ENCODE measurements at places on chromosomes 1 and 21.

DNA sequence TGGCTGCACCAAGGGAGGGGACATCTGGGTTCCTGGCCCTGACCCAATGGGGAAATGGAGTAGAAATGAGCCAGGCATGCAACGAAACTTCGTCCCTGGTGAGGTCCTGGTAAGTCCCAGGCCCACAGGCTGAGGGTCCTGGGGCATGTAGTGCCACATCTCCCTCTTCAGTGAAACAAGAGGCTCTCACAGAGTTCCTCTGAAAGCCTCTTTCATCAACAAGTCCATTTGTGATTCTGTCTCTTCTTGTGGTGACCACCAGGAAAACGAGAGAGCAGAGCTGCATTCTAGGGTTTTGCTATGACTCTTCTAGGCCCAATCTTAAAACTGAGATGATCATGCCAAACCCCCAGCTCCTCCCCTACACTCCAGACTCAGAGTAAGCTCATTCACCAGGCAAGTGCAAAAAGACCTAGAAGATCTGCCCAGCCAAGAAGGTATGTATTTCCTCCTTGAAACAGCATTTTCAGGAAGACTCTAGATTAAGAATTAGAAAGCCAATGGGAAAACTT is 24.3 kb upstream of the RNF220 start:
- no peak for DNase-seq

GRCh38 chr21:25539606-25540005 is 67.7 kb downstream of the MRPL39 start:
- no peak for DNase-seq

DNA sequence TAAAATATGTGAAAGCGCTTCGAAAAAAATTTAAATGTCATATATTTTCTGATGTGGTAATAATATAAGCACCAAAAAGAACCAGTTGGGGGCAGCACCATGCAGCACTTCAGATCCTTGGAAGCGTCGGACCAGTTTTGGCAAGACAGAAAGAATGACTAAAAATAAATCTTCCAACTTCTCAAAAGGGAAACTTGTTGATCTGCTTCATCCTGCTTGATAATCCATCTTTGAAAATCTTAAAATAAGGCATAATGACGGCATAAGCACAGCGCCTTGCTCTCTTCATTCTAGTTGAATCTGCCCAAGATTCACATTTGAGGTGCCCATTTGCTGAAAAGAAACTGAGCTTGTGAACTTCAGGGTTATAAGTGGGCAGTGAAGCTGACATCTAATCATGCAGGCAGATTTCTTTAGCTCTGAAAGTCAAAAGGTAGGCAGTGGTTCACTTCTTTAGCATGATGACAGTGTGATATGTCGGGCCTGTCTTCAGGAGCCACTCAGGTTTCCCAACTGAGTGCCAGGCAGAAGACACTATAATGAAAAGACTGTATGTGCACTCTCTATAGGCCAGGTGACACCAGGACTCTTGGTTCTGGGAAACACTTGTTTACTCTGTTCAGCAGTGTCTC is 19.8 kb upstream of the MUTYH start:
- no peak for DNase-seq

DNA sequence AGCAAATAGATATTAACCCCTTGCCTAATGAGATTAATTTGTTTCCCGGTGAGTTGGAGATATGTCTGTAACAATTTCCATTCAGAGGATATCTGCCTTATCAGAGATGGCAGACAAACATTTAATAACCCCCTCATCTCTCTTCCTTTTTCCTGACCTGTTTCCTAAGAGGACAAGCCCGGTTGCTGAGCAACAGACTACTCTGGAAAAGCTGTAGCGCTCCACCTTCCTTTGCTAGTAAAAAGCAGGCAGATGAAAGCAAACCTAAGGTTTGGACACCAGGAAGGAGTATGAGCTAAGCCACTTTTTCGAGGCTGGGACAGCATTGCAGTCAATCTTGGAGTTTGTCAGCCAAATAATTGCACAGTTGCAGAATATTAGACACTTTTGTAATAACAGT is 82.4 kb downstream of the RGS21 start:
- DNase-seq = no peak

- no peak for DNase-seq
These were observed 1.8 kb downstream of the KPRP start for GRCh38 chr1:152759453-152760173.

GRCh38 chr1:205774198-205775014 is 876 bp downstream of the RAB29 start:
- DNase-seq = no peak

DNA sequence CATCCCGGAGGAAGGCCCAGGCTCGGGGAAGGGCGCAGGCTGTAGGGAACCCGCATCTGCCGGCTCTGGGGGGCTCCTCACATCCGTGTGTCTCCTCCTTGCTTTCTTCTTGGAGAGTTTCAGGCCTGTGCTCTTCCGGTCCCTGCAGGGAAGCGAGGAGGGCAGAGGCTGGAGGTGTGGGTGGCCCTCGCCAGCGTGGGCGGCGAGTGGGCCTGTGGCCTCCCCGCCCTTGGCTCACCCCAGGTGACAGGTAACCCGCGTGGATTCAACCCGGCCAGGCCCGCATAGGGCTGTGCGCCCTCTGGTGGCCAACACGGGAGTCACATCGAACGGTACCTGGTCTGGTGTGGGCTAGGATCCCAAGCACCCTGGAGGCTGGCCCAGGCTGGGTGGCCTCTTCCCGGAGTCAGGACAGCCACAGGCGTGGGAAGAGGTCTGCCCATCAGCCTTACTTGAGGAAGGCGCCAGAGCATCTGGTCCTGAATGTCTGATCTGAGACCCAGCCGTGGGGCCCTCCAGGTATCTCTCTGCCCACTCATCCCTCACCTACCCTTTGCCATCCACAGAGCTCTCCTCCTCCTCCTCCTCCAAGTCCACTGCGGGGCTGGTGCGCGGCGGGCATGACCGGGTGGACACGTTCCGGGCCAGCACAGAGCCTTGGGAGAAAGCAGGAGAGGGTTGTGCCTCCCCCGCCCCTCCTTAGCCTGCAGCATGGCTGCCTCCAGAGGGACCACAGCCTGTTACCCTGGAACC is 9.6 kb upstream of the TNFRSF25 start:
- DNase-seq = no peak

GRCh38 chr1:54287176-54287650 is 87.2 kb downstream of the MRPL37 start:
- no peak for DNase-seq

GRCh38 chr1:217354895-217355294 is 276.0 kb downstream of the GPATCH2 start:
- no peak for DNase-seq

GRCh38 chr21:37587203-37587602 is 220.6 kb downstream of the DYRK1A start:
- no peak for DNase-seq

- DNase-seq = no peak
These were observed 4.1 kb upstream of the PTPN7 start for GRCh38 chr1:202164271-202165037.

- no peak for DNase-seq
These were observed 18.3 kb upstream of the VAMP3 start for GRCh38 chr1:7752512-7753417.

DNA sequence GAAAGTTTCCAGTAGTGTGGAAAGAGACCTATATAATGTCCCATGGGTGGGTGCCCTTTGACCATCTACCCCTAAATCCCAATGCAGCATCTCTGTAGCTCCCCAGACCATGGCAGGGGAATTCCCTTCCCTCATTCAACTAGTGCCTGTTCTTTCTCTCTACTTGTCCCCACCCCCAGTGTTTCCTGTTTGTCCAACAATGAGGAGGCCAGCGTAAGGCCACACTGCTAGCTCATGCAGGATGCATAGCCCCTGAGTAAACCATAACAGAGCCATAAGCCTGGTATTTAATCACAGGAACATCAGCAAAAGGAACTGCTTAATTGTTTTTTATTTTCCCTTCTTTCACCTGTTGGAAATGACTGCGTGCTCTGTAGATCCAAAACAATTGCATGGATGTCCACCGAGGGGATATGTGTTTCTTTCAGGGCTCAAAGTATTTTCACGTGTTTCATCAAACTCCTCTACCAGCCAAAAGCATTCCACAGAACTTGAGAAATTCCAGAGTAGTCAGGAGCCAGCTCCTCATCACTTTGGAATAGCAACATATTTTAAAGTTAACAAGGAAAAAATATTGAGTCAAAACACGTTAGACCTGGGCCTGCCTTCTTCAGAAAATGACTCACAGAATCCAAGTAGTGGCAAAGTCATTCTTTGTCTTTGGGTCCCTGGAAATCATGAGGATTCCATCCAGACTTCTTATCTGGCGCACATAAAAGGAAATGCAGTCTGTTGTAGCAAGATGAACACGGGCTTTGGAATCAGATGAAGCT is 162.5 kb upstream of the SGIP1 start:
- DNase-seq = no peak

DNA sequence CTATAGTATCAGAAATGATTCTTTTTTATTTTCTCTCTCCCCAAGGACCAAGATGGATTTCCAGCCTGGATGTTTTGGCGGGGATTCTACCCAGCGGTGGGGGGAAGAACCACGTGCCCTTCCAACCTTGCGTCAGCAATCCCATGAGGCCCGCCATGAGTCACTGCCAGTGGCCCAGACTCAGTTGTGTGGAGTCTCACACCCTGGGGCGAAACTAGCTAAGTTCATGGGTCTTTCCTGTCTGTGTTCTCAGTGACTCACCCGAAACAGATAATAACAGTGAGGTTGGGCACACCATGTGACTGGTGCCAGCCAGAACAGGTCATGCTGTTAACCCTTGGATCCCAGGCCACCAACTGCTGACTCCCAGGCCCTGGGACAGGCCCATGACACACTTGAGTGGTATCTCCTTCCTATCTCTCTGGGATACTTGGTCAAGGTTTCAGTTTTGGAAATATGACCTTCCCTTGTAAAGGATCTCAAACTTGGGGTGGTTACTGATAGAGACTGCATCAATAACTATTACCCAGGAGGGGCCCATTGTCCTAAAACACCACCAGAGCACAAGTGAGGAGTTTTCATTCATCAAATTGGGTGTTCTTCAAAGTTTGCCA is 98.0 kb upstream of the DUSP10 start:
- DNase-seq = no peak

DNA sequence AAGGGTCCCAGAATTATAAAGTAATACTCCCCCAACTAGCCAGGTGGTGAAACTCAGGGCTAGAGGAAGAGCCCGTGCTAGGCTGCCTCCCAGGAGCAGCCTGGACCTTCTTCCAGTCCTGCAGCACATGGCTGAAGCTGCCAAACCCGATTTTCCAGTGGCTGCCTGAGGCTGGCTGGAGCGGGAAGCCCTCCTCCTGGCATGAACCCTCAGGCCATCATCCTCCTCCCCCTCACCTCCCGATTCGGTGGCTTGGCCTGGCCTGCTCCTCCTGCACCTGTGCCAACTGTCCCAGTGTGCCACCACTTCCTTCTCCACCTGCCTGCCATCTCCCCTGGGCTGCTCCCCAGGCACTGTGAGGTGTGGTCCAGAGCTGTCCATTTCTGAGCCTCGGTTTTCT is 3.0 kb upstream of the TSPAN1 start:
- no peak for DNase-seq

DNA sequence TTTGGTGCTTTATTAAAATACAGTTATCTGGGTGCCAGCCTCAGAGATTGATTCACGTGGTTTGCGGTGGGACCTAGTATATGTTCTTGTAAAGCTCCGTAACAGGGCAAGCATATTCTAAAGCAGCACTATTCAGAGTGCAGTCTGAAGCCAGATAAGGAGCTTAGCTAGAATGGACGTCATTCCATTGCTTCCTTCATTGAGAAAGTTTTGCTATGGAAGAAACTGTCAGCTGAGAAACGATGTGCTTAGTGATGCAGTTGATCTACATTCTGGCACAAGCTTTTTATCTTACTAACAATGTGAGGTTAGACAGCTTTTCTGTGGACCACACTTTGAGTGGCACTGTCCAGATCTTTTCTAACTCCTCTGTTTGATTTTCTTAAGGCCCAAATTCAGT is 26.2 kb downstream of the SLC44A3 start:
- DNase-seq = no peak

DNA sequence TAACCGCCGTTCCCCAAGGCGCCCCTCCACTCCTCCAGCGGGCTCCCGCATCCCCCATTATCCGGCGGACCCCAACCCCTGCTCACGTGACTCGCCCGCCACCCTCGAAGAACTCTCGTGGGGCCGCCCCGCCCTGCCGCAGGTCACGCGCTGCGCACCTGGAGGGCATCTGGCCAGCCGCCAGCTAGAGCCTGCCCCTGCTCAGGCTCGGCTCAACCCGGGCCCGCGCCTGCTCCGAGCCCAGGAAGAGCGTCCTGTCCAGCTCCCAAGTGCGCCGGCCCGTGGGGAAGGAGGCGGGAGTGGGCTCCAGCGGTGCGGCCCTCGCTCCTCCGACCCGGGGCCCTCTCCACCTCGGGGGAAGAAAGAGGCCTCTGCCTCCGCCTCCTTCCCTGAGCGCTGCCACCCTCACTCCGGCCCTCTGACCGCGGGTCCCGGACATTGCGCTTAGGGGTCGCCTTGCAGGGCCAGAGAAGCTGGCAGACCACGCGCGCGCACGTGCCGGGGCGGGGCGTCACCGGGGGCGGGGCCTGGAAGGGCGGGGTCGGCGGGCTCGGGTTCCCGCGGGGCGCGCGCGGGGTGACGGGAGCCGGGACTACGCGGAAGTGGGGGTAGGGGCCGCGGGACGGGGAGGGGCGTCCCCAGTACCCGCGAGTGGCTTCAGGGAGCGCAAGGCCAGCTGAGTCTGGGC is 28.4 kb downstream of the HMGN2 start:
- peak; percentile 74 for DNase-seq

- no peak for DNase-seq
These were observed 73.3 kb upstream of the TINAGL1 start for GRCh38 chr1:31502926-31503511.

GRCh38 chr1:70143048-70143659 is 62.2 kb downstream of the LRRC40 start:
- no peak for DNase-seq

DNA sequence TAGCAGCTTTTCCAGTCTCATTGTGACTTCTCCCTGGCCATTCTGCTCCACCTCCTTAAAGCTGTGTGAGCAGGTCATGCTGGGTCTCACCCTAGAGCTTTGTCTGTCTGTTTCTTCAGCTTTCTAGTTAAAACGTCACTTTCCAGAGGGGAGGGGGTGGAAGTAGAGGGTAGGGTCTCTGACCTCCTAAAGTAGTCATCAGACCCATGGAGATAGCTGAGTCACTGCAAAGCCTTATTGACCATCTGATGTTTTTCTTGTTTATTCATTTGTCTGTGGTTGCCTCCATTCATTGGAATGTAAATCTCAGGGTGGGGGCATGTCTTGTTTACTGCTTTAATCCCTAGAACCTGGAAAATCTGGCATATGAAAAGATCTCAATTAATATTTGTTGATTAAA is 52.7 kb downstream of the ELF3 start:
- no peak for DNase-seq
